ENCODE measurements at places on chromosomes 1 and 21.

- DNase-seq: no peak
These were observed 682.0 kb downstream of the LTN1 start for GRCh38 chr21:28310711-28311110.

DNA sequence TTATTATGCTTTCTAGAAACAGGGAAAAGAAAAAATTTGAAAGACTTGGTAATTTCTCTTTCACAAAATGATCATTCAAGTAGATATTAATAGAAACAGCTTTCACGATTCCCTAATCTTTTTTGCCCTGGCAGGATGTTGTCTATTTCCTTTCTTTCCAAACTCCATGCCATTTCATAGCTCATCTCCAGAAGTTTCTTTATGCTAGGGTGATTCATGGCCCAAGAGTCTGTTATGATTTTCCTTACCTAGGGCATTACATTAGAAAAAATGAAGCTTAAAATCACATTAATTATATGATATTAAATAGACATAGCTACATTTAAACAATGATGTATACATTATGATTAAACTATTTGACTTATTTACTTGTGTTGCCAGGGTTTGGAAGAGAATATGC lies 762.1 kb downstream of the LTN1 start:
- no peak for DNase-seq

DNA sequence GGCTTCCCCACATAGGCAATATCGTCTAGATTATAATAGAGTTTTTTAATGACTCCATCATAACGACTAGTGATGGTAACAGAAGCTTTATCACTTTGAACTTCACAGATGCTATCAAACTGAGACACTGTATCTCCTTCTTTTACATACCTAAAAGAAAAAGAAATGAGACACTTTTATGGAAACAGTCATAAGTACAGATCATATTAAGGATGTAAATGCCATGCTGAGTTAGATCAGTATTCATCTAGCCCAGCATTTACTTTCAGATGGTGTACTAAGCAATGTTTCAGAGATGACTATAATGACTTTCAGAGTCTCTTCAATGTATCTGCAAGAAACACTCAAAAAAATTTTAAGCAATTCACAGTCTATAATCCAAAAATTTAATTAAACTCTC lies 18.9 kb downstream of the DBT start:
- DNase-seq: no peak

DNA sequence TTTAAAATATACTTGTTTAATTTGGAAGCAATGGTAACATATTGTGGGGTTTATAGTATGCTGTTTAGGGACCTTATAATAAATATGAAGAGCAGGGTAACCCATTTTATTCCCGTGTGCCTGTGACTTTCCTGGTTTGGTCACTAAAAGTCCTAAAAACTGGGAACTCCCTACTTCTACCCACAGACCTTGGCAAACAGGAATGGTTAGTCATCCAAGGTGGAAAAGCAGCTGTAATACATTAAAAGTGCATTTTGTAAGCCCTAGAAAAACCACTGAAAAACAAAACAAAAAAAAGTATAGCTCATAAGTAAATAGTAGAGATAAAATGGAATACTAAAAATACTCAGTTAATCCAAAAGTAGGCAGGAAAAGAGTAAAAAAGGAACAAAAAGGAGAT lies 538.9 kb downstream of the LMO4 start:
- no peak for DNase-seq

DNA sequence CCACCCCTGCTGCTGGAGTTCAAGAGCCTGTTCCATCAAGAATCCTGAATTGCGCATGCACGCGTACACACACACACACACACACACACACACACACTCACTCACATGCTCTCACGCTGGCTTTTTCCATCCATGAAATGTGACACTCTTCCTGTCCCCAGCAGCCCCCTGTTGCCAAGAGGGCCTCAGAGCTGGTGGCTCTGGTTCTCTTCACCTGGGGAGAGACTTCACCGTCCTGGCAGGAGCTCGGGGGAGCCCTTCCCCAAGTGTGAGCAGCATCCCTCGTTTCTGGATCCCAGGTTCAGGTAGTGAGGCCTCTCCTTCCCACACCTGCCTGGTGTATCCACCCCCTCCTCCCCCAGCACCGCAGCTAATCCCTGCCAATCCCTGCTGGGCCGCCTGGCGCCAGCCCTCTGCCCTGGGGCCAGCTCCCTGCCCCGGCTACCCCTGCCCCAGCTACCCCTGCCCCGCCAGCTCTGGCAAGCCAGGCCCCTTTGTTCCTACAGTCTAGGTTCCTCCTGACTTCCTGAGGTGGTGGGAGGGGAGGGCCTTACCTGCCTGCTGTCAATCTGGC lies 9.9 kb downstream of the PLOD1 start:
- DNase-seq: peak; percentile 33

Data from Kasumi-1 (cell line).